ENCODE measurements at places on chromosomes 6 and 20.

GRCh38 chr6:111559188-111560097 is 46.2 kb downstream of the TRAF3IP2 start:
- H3K4me3 ChIP-seq, result no peak overlapping the region
- peaks cover 5% of the 10 kb centered on the region for H3K36me3 ChIP-seq
- H3K27ac ChIP-seq, result no peak overlapping the region
- no peaks in the 10 kb centered on the region for H3K4me1 ChIP-seq
- no peaks in the 10 kb centered on the region for H3K27me3 ChIP-seq

GRCh38 chr20:53611449-53611894 is 17.8 kb upstream of the ZNF217 start:
- no peak for DNase-seq
- H3K27me3 ChIP-seq, result no peaks in the 10 kb centered on the region
- peaks cover 14% of the 10 kb centered on the region for H3K36me3 ChIP-seq
- peaks cover 23% of the 10 kb centered on the region for H3K4me1 ChIP-seq

- H3K36me3 ChIP-seq, result peaks cover 40% of the 10 kb centered on the region
- H3K27me3 ChIP-seq, result no peaks in the 10 kb centered on the region
- peak overlapping the region; percentile 100 for H3K27ac ChIP-seq
- H3K4me3 ChIP-seq, result peak overlapping the region; percentile 99
- peak; percentile 90 for DNase-seq
- H3K4me1 ChIP-seq, result peaks cover 73% of the 10 kb centered on the region
These were observed 3.9 kb upstream of the ZNF831 start for GRCh38 chr20:59159493-59160376.

DNA sequence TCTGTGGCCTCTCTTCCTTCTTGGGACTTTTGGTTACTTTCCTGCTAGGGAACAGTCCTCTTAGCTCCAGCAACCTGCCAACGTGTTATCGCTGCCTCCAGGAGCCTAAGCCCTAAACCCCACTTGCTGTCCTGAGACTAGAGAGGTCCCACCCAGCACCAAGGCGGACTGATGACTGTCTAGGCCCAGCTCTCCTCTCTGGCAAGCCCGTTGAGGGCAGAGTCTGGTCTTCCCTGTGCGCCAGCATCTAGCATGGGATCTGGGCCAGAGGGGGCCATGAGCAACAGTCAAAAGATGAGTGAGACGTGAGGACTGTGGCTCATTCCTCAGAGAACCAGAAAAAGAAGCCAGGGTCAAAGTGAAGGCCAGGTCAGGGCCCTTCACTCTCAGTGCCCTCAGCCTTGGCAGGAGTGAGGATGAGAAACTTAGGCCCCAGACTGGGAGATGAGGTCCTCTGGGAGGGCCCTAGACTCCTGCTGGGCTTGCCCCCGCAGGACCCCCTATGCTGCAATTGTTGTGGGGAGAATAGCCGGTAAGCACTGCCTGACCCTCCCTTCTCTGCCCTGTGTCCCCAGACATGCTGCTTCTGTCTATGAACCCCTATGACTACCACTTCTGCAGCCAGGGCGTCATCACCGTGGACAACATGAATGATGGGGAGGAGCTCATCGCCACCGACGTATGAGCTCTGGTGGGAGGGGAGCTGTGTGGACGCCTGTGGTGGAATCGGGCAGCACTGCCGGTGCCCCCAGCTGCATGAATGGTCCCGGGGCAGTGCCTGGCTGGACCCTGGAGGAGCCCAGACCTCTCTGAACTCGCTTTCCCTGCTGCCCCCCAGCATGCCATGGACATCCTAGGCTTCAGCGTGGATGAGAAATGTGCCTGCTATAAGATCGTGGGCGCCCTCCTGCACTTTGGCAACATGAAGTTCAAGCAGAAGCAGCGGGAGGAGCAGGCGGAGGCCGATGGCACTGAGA is 30.9 kb downstream of the MYH7B start:
- H3K27ac ChIP-seq, result no peak overlapping the region
- no peak for DNase-seq

DNA sequence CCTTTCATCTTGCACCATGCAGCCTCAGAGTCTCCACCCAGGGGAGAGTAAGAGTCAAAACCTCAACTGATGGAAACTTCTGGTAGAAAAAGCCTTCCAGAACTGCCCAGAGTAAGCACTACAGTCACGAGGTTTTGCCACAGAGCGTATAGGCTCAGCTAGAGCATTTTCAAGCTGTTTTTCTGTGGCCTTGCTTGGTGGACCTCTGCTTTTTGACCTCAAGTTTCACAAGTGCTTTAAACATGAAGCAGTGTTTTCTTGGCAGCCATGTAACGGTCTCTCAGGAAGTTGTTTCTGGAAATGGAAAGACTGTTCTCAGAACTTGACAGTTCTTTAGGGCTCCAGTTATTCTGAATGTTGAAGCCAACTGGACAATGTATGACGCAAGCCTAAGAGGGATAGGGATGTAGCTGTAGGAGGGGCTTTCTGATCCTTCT is 146.5 kb downstream of the ZDHHC14 start:
- no peak overlapping the region for H3K4me3 ChIP-seq
- H3K36me3 ChIP-seq, result peaks cover 1% of the 10 kb centered on the region
- H3K4me1 ChIP-seq, result peaks cover 24% of the 10 kb centered on the region
- H3K27me3 ChIP-seq, result no peaks in the 10 kb centered on the region

GRCh38 chr6:88804701-88805100 is 158.7 kb downstream of the RNGTT start:
- H3K4me1 ChIP-seq, result peaks cover 15% of the 10 kb centered on the region
- no peak for DNase-seq
- H3K27ac ChIP-seq, result no peak overlapping the region
- H3K4me3 ChIP-seq, result no peak overlapping the region
- H3K27me3 ChIP-seq, result no peaks in the 10 kb centered on the region
- peaks cover 6% of the 10 kb centered on the region for H3K36me3 ChIP-seq

GRCh38 chr20:2799688-2800520 is 523 bp downstream of the CPXM1 start:
- no peak for DNase-seq
- peak overlapping the region; percentile 80 for H3K4me3 ChIP-seq
- H3K4me1 ChIP-seq, result peaks cover 29% of the 10 kb centered on the region
- peaks cover 90% of the 10 kb centered on the region for H3K27me3 ChIP-seq
- H3K36me3 ChIP-seq, result no peaks in the 10 kb centered on the region

- no peak overlapping the region for H3K4me3 ChIP-seq
- no peak for DNase-seq
- H3K27me3 ChIP-seq, result no peaks in the 10 kb centered on the region
- H3K27ac ChIP-seq, result no peak overlapping the region
- H3K36me3 ChIP-seq, result peaks cover 6% of the 10 kb centered on the region
These were observed 111.1 kb downstream of the AGPAT4 start for GRCh38 chr6:161162722-161163121.

DNA sequence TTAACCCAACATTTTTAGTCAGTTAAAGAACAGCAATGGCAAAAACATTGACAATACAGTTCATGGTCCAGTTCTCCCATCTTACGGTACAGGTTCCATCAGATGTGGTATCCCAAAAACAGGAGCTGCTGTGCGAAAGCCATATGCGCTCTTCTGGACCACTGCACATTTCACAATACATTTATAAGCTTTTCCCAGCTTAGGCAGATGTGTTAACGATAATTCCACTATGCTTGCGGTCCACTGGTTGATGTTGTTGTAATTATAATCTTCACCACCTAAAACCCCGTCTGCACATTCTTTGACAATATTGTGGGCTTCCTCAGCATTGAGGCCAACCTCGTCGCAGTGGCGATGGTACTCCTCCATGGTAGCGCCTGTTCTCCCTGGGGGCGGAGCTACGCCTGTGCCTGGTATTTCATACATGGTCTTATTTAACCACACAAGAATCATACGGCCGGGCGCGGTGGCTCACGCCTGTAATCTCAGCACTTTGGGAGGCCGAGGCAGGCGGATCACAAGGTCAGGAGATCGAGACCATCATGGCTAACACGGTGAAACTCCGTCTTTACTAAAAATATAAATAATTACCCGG is 52.0 kb downstream of the BFSP1 start:
- no peak overlapping the region for H3K27ac ChIP-seq
- no peaks in the 10 kb centered on the region for H3K36me3 ChIP-seq
- no peaks in the 10 kb centered on the region for H3K4me1 ChIP-seq
- no peak for DNase-seq
- H3K4me3 ChIP-seq, result no peak overlapping the region

- H3K27me3 ChIP-seq, result peaks cover 22% of the 10 kb centered on the region
- no peaks in the 10 kb centered on the region for H3K4me1 ChIP-seq
- H3K27ac ChIP-seq, result no peak overlapping the region
- no peak overlapping the region for H3K4me3 ChIP-seq
- no peak for DNase-seq
These were observed 20.2 kb downstream of the MYLK4 start for GRCh38 chr6:2730353-2731107.

GRCh38 chr20:45861221-45862075 is 4.0 kb downstream of the ZSWIM3 start:
- peaks cover 25% of the 10 kb centered on the region for H3K4me1 ChIP-seq
- no peak overlapping the region for H3K4me3 ChIP-seq
- DNase-seq, result no peak
- peaks cover 12% of the 10 kb centered on the region for H3K36me3 ChIP-seq
- H3K27me3 ChIP-seq, result no peaks in the 10 kb centered on the region

DNA sequence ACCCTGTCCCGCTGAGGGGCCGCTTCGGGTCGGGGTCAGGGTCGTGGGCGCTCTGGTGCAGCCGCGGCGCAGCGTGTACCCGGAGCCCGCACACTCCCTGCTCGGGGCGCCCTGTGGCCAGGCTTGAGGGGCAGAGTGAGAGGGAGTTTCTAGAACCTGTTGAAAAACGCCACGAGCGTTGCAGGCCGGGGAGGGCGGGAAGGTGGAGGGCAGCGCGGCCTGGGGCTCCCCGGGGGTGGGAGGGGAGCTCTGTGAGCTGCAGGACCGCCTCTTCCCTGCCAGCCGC is 539 bp upstream of the BHLHE23 start:
- H3K4me3 ChIP-seq, result peak overlapping the region; percentile 81
- peaks cover 44% of the 10 kb centered on the region for H3K27me3 ChIP-seq
- no peak for DNase-seq
- peaks cover 25% of the 10 kb centered on the region for H3K4me1 ChIP-seq
- no peak overlapping the region for H3K27ac ChIP-seq

- H3K4me3 ChIP-seq, result no peak overlapping the region
- H3K4me1 ChIP-seq, result peaks cover 29% of the 10 kb centered on the region
- H3K27me3 ChIP-seq, result no peaks in the 10 kb centered on the region
- H3K27ac ChIP-seq, result no peak overlapping the region
These were observed 89.1 kb upstream of the CLDN20 start for GRCh38 chr6:155174576-155175211.

- H3K4me1 ChIP-seq, result peaks cover 9% of the 10 kb centered on the region
- no peak overlapping the region for H3K4me3 ChIP-seq
- no peak for DNase-seq
- H3K27me3 ChIP-seq, result no peaks in the 10 kb centered on the region
These were observed 11.4 kb downstream of the FOXS1 start for GRCh38 chr20:31833931-31834521.

GRCh38 chr6:43990275-43990626 is 137.0 kb downstream of the MRPL14 start:
- no peaks in the 10 kb centered on the region for H3K36me3 ChIP-seq
- no peaks in the 10 kb centered on the region for H3K4me1 ChIP-seq
- no peak overlapping the region for H3K27ac ChIP-seq
- H3K27me3 ChIP-seq, result peaks cover 10% of the 10 kb centered on the region
- no peak for DNase-seq

DNA sequence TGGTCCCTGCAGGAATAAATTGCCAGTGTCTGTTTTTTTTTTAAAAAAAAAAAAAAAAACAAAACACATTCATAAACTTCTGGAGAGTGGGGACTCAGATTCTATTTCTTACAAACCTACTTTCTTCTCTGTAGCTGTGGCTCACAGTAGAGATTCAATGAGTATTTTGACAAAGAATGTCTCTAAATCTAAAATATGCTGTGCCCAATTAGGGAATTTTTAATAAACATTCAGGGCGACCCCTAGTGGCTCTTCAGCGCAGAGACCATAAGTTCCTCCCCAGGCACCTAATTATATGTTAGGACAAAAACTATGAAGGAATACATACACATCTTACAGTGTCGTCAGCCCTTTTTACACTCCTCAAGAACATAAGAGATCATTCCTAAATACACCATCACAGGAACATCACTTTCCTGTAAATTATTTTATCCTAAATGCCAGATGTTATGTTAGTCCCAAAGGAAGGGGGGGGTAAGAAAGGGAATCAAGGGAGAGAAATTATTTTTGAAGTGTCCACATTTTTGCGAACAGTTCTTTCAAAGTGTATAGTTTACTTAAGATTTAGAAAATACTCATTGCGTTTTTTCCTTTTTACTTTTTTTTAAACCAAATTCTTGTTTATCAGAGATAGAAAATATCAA is 21.8 kb upstream of the NAA20 start:
- no peak overlapping the region for H3K4me3 ChIP-seq
- H3K36me3 ChIP-seq, result no peaks in the 10 kb centered on the region
- DNase-seq, result no peak
- H3K27ac ChIP-seq, result no peak overlapping the region
- H3K27me3 ChIP-seq, result peaks cover 39% of the 10 kb centered on the region
- no peaks in the 10 kb centered on the region for H3K4me1 ChIP-seq

DNA sequence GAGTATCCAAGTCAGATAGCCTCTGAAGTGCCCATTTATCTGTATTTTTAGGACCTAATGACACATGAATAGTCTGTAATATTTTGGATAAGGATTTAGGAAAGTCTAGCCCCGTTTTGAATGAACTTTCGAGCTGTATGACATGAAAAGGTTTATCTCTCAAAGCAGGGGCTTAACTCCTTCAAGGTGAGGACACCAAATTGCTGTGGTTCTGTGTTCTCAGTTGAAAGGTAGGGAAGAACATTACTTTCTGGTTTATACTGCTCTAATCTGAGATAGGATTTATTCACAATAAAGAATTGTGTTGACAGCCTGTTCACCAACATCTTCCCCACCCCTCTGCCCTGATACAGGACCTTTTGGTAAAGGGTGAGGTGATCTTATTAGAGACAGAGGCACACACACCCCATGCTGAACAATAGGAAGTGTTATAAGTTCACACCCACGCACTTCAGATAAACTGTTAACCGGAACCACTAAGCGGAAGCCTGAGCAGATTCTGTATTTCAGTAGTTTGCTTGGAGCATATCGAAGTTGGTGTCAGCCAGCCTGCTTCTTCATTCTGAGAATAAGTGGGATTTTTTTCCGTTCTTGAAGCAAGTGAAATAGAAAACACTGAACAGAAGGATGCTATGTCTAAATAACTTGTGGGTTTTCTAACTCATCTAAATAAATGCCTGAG is 223.3 kb downstream of the TMEM242 start:
- H3K36me3 ChIP-seq, result peaks cover 7% of the 10 kb centered on the region
- H3K4me3 ChIP-seq, result peak overlapping the region; percentile 55
- H3K4me1 ChIP-seq, result peaks cover 48% of the 10 kb centered on the region
- peak overlapping the region; percentile 61 for H3K27ac ChIP-seq

DNA sequence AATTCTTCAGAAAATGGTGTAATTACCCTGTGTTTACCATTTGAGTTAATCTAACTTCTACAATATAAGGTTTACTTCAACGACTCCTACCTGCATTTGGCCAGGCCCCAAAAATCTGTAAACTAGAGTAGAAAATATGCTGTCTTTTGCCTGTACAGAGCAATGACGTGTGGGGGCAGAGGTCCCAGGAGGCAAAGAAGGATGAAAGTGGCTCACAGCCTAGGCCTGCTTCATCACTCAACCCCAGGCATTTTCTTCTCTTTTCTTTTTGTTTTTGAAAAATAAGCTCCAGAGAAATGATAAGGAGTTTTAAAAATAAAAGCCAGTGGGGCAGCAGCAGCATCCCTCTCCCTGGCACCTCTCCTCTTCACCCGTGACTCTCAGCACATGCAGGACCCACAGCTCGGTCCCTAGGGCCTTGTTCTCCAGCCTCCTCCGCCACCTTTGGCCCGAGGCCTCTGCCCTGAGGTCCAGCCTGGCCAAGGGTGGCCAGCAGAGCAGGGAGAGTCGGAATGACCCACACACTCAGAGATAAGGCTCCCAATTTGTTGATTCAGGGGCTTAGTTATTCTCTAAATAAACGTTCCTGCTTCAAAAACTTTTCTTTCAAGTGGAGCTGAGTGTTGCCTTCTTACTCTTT is 310.3 kb upstream of the RNF24 start:
- no peak overlapping the region for H3K4me3 ChIP-seq
- no peaks in the 10 kb centered on the region for H3K4me1 ChIP-seq
- H3K27me3 ChIP-seq, result peaks cover 84% of the 10 kb centered on the region
- DNase-seq, result no peak
